ENCODE measurements at places on chromosomes 1 and 21.
A peak's percentile ranks its signal among the peaks of the same experiment; 100 is the strongest.

- DNase-seq: no peak
Measured at GRCh38 chr1:113756461-113756860, 2.8 kb downstream of the PHTF1 start.

GRCh38 chr1:9314111-9314510 lies 21.4 kb downstream of the SPSB1 start:
- no peak for DNase-seq

DNA sequence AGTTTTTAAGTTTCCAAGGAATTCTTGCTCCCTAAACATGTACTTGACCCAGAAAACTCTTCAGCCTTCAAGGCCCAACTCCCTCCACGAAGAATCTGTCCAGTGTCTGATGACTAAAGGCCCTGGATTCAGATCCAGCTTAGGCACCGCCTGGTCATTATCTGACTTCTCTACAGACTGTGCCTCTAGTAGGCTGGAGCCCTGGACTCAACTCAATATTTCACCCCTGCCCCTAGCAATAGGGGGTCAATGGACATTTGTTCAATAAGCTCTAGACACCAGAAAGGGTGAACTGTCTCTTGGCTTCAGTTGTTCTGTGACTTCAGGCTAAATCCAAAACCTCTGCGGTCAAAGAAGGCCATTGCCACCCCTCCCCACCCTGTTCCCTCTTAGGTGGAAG lies 34.5 kb downstream of the NUAK2 start:
- DNase-seq: no peak

- DNase-seq: no peak
Measured at GRCh38 chr1:61132645-61133334, 50.4 kb downstream of the NFIA start.

DNA sequence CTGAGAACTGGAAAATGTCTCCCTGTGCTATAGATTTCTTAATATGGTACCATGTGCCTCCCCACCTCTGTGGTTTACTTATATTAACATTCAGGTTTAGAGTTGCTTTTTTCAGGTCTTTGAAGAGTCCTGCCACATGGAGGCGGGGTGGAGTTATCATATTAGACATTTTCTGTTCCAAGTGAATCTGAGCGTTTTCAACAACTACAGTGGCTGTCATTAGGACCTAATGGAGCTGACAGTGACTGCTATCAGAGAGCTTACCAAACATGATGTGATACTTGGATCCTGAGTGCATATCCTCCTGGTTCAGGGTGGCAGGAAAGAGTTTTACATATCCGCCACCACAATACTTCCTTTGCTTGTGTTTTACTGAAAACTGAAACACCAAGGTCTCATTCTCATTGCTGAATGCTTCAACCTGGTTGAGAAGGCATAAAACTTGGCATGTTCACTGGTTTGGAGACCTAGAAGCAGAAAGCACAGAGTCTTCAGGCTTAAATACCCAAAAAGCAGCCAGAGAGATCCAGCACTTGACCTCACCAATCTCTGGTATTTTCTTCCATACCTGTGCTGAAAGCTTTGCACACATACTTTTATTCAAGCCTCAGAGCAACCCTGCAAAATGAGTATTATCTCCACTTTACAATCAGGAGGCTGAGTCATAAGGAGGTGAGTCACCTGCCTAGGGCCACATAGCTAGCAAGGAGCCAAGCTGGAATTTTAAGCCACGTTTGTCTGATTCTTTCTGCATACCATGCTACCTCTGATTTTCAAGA lies 47.4 kb upstream of the OSBPL9 start:
- DNase-seq: peak; percentile 6

GRCh38 chr1:48610628-48611542 lies 138.9 kb upstream of the SPATA6 start:
- DNase-seq: no peak

DNA sequence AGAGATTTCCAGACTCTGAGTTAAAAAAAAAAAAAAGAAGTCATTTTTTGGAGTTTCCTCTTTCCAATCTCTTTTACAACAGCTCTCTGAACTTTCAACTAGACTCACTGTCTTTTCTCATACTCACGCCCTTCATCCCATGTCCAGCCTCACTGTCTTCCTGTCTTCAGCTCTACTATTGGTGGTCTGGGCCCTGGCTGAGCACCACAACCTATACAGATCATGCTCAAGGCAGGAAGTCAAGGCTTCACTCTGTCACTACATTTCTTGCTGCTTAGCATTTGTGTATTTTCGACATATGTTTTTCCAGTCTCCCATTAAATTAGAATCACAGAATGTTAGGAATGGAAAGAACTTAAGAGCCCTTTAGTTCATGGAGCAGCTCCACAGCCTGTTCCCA lies 106.4 kb upstream of the PPP2R5A start:
- DNase-seq: no peak

GRCh38 chr1:210325026-210325670 lies 3.6 kb upstream of the HHAT start:
- DNase-seq: no peak

- DNase-seq: peak; percentile 21
Measured at GRCh38 chr1:117060441-117061317, 553 bp downstream of the TTF2 start.
